ENCODE measurements at places on chromosomes 7 and 10.

DNA sequence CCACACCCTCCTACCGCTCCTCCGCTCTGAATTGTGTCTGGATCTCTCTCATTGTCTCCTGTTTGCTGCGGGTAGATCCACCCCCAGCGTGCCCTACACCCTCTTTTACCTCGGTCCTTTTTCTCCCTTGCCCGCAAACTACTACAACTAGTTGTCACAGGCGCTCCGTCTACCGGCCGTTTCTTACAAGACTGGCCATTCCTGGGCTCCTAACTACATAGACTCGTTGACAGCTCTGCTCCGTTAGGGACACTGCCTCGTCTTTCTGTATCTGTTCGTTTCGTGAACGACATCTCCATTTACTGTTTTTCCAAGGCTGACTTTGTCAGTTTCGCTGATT, 786 bp downstream of the TAF3 start:
- peak overlapping the region; percentile 92 for H3K4me3 ChIP-seq
- peaks cover 5% of the 10 kb centered on the region for H3K27me3 ChIP-seq
- no peak for DNase-seq
- peak overlapping the region; percentile 84 for H3K27ac ChIP-seq
- H3K4me1 ChIP-seq = peaks cover 16% of the 10 kb centered on the region

DNA sequence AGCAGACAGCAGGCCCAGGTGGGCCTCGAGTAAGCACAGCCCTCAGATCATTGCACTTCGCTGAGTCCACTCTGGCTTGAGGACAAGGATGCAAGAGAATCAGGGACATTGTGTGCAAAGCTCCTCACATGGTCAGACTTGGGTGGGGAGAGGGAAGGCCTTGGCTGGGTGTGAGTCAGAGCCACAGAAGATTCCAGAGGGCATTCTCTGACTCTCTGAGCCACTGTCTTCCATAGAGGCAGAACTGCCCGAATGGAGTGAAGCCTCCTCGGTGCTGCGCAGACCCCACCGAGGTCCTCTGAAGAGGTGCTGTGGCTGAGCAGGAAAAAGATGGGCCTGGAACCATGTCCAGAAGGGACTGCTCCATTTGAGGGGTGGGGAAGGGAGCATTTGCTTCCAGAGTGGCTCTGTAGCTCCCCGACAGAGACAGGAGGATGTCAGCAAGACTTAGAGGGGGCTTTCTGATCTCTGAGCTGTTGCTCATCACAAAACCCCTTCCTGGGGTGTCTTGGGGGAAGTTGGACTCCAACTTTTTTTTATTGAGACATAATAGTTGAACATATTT, 120.8 kb downstream of the PTPN20 start:
- H3K36me3 ChIP-seq = no peaks in the 10 kb centered on the region
- no peaks in the 10 kb centered on the region for H3K4me1 ChIP-seq
- no peak overlapping the region for H3K27ac ChIP-seq
- no peak overlapping the region for H3K4me3 ChIP-seq
- H3K27me3 ChIP-seq = no peaks in the 10 kb centered on the region

DNA sequence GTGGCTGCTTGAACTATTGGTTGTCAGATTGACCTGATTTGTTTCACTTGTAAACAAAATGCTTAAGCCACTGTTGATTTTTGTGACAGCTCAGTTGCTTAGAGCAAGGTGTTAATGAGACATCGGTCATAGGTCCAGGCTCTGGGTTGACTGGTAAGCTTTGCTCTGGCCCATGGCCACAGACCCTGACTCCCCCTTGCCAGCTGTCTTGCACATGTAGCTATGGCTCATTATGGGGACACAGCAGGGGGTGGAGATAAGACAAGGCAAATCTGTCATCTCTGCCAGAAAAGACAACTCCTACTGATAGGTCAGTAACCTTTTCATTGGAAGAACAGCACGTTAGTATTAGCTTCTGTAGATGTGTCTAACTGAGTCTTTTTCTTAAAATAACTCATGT, 95.3 kb downstream of the KAT6B start:
- H3K27me3 ChIP-seq = no peaks in the 10 kb centered on the region
- H3K4me1 ChIP-seq = peaks cover 16% of the 10 kb centered on the region
- no peak overlapping the region for H3K27ac ChIP-seq
- H3K36me3 ChIP-seq = peaks cover 12% of the 10 kb centered on the region

DNA sequence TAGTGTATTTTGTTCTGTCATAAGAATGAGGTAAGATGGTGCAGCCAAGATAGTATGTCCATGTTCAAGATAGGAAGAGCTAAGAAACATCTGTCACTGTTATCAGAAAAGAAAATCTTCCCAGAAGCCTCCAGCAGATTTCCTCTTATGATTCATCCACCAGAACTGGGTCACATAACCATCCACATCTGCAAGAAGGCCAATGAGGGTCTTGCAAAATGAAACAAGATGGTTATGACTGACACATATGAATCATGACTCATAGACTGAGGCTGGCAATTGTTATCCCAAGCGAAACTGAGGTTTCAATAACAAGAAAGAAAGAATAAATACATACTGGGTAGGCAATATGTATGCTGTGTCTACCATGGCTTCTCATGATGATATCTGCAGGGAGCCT, 30.3 kb downstream of the CCNJ start:
- H3K36me3 ChIP-seq = peaks cover 16% of the 10 kb centered on the region
- DNase-seq = no peak
- H3K4me3 ChIP-seq = no peak overlapping the region
- H3K27ac ChIP-seq = peak overlapping the region; percentile 13
- H3K4me1 ChIP-seq = peaks cover 17% of the 10 kb centered on the region
